ENCODE measurements at places on chromosomes 6 and 20.

DNA sequence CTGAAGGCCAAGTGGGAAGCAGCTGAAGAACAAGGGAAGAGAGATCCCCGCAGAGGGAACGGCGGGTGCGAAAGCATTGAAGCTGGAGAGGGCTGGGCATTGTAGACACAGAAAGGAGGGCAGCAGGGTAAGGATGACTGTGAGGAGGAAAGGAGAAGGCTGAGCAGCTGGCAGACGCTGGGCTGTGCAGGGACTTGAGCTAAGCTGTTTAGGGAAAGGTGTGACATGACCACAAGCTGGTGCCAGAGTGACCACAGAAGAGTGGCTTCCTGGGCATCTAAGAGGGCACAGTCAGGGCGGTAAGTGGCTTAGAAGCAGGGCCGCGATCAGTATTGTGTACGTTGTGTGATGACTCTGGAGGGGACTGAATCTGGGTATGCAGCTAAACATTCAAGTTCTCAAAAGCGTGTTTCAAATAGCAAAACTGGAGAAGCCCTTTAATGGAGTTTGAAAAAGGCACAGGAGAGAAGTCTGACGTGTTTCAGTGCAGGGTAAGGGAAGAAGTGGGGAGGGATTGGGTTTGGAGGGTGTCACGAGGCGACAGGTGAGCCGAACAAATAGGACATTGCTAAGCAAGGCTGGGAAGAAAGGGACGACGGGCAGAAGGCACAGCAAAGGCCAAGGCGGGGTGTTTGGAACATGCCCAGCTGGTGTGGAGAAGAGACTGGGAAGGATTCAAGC is 46.1 kb upstream of the ARFGEF2 start:
- no peak for DNase-seq

GRCh38 chr6:150598858-150599198 is 857 bp upstream of the PLEKHG1 start:
- DNase-seq: no peak

GRCh38 chr20:48732081-48732829 is 95.5 kb downstream of the PREX1 start:
- DNase-seq: no peak

DNA sequence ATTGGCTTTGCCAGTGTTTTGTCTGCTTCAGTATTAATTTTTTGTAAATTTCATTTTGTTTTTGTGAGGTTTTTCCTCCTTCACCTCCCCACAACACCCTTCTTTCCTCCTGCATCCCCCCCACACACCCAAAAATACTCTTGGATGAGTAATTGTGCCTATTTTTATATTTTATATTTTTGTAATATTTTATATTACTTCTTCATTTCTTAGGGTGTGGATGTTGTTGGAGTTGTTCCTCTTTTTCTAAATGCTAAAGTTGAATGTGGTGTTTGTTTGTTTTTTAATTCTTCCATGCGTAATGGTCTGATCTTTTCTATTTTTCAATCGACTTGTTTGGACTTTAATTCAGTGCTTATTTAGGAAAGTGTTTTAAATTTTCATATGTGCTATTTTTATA is 420.5 kb upstream of the SOX4 start:
- DNase-seq: no peak

DNA sequence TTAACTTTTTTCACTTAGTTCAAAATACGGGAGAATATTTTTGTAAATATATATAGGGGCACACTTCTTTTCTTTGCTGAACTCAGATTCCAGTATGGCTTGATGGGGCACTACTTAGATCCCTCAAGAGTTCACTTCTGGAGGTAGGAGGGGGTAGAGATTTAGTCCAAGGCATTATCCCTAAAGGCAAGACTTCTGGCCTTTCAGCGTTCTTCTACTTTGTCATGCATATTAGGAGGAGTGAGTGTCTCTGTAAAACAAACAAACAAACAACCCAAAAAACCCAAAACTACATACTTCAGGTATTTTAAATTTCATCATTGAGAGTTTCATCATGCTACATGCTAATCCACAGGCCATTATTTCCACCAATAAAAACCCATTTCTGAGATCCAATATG is 32.0 kb downstream of the SMPDL3A start:
- no peak for DNase-seq

DNA sequence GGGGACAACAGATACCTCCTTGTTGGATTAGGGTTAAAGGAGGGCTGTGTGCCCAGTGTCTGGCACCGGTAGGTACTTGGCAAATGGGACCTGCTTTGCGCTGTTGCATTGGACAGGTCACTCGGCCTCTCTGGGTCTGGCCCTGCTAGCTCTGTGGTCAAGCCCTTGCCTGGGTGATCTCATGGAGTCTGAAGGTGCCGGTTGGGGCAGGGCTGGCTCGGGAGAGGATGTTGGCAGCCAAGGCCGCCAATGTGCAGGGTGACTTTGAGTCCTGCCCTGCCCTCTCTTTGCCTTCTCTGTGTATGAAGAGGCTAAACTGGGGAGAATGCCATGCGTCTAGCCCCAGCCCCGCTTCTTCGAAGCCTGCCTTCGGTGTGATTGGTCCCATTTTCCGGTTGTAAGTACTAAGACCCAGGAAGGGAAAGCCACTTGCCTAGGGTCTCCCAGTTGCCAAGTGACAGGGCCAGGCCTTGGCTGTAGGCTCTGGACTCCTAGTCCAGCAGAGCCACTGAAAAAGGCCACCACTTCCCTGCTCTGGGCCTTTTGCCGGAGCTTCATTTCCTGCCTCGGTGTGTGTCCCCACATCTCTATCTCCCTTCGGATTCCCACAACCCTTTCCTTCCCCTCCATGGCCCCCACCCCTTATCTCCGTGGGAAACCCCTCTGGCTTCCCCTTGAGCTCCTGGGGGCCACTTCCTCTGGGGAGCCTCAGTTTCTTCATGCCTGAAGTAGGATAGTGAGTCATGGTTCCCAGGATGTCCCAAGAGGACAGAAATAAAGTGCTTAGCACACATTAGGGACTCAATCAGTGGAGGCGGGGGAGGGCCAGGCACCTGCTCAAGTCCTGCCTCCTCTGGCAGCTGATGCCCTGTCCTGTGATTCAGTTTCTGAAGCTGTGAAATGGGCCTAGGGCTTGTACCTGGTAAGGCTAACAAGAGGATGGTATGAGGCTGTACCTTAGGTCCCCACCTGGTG is 3.9 kb downstream of the SRC start:
- DNase-seq: no peak

GRCh38 chr6:127457456-127458064 is 1.6 kb downstream of the KIAA0408 start:
- no peak for DNase-seq

DNA sequence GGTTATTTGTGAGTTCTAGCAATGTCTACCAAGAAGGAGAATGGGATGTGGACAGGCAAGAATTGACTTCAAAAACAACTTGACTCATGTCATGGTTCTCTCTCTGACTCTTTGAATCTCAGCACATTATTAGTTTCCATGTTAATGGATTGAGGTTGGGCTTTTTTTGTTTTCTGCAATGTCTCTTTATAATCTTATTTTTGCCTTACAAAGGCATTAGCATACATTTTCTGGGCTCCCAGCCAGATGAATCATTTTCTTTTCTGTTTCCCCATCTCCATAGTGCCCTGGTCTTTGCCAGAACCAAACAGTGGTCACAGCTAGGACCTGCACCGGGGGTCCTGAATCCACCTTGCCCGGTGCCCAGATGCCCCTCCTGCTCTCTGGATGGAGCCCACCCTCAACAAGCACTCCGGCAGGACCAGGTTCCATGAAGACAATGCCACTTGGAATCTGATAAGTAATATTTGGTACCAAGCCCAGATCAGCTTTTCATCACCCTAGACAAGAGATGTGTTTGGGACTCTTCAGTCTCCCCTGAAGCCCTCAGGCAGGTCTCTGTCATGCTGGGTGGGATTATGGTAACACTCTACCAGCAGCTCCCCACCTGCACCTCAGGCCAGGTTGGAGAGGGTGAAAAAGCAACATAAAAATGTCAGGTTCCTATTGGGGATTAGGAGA is 266.7 kb upstream of the SULF2 start:
- DNase-seq: no peak

GRCh38 chr6:36116943-36117342 is 13.4 kb upstream of the MAPK13 start:
- DNase-seq: no peak

GRCh38 chr20:2602046-2602735 is 50.2 kb upstream of the NOP56 start:
- no peak for DNase-seq

DNA sequence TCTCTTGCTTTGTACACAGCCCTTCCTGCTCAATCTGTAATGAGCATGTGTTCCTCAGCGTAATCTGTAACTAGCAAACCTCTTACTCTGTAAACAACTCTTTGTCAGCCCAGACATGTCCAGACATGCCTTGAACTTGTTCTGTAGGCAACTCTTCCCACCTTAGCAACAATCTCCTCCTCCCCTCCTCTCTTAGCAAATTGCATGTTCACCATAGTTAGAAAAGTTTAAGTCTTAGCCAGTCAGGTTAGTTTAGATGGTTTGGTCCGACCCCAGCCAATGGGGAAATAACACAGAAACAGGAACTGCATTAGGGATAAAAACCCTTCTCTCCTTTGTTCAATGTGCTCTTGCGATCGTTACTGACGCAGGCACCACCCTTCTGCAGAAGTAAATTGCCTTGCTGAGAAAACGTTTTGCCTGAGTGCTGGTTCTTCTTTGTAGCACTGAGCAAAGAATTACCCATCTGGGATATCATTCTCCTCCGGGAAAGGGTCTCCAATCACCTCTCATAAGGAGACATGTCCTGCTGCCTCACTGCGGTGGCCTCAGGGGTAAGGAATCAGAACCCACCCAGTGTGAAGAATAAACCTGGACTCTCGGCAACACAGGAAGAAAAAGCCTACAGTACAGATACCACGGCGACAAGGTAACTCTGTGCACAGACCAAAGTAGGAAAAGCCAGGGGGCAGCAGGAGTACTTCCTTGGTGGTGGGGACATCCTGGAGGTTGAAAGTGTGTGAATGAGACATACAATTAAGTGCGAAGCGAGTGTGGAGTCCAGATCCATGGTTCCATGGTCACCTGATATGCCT is 26.2 kb downstream of the PLN start:
- no peak for DNase-seq

- DNase-seq: no peak
Observed at GRCh38 chr6:163789199-163789810, 374.8 kb downstream of the QKI start.

DNA sequence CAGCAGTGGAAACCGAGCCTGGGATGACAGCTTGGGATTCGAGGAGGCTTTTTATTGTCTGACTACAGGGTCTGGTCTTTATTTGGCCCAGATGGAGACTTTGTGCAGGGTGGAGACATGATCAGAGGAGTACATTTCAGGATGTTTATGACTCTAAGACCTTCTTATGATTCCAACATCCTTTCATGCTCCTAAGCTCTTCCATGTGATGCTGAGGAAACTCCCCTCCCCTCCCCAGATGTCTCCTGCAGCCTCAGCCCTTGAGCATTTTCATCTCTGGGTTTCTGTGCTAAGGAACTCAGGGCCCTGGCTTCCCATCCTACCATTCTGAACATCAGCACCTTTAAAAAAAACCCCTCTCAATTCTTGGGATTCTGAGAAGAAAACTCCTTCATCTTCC is 186.6 kb downstream of the SOX4 start:
- no peak for DNase-seq

- DNase-seq: no peak
Observed at GRCh38 chr6:108872575-108872974, 24.4 kb downstream of the ARMC2 start.

DNA sequence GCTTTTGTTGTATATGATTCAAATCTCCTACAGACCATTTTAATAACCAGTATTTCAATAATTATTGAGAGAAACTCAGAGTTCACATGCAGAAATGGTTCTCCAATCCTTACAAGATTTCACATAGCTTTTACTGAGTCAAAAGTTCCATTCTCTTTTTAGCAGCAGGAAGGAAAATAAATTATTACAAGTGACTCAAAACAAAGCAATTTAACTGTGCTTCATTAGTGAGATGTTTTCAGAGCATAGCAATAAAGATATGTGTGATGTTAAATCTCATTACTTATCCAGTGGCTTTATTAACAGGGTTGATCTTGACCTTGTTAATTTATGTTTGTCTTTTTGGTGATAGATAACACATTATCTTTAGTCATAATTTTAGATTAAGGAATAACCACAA is 22.0 kb downstream of the KIF13A start:
- DNase-seq: no peak

- DNase-seq: no peak
Observed at GRCh38 chr6:71404145-71404966, 115.7 kb downstream of the OGFRL1 start.

DNA sequence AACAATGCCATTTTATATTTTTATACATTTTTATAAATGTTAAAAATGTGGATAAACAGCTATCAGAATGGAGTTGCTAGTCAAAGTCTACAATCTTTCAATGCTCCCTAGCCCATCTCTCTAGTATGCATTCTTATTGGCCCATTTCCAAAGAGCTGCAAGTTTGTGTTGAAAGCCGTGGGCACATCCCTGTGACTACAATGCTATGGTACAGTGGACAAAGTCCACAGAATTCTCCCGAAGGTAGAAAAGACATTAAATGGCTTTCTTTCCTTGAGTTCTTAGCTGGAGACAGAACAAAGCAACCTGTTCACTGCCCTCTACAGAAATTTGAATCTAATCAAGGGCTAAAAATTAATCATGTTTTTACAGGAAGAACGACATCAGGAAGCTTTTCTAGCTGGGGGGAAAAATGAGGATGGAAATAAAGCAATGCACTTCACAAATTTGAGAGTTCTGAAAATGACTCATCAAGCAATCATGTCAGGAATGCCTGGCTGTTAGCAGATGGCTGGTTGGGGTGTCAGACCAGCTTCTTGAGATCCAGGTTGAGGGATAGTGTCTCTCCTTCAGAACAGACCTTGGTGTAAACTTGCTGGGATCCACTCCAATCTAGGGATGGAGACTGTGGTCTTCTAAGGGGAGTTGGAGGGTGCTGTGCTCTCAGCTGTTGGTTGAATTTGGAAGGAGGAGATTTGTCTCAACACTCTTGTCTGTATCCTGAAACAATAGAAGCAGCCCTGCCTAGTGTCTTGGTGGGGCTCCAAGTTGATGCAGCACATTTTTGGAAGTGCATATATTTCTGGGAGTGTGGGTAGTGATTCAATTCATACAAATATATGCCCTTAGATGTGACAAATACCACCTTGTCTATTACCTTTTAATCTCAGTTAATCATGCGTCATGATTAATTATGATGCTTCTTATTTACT is 143.4 kb upstream of the PHACTR1 start:
- DNase-seq: no peak

- no peak for DNase-seq
Observed at GRCh38 chr20:38277691-38278090, 17.2 kb upstream of the KIAA1755 start.

DNA sequence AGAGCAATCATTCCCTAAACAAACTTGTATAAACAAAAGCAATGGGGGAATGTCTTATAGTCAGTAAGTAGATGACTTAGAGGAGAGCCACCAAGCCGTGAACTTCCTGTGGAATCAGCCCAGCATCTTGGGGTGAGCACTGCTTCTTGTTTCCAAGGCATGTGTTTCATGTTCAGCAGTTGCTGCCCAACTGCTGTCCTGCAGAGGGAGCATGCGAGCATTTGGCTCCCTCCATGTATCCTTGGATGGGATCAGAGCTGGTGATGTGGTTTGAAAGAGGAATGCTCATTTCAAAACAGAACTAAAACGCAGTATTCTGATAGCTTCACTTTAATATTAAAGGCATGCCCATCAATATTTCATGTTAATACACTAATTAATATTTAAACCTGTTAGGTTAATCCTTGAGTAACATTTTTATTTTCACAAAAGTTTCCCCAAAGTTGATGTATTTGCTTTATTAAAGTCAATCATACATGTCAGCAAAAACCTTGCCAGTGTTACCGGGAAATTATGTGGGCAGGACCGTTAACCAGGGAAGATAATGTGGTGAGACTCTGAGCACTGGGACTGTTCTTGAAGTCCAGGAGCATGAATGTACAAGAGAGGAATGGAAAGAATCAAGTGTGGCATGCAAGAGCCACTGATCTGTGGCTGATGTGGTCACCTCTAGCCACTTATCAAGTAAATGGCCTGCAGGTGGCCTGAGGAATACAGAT is 172.1 kb upstream of the GGTLC1 start:
- no peak for DNase-seq

Measured in vagina (tissue), 2 donors.